Naive B cell (primary cell): ENCODE measurements at places on chromosomes 1 and 21. TPM values are rescaled to one million over a fixed set of nuclear protein-coding genes. Genes with fewer than 3 reads are reported as not detected.

DNA sequence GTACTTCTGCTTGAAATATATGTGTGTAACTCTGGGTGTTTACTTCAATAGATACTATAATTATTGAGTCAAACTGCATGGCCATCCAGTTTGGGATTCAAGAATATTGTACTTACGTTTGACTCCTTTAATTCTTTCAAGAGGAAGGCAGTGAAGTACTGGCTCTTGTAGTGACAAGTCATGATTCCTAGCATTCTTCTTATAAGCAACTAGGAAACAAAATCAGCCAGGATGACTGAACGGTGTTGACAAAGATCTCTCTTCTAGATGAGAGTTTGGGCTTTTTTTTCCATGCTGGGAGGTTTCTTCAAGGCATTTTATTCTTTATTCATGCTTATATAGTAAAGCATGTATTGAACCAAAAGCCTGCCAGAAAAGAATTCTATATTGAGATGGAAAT is 58.3 kb downstream of the CLEC20A start:
- H3K27ac ChIP-seq = no peak overlapping the region
- no peak overlapping the region for H3K4me3 ChIP-seq
- H3K27me3 ChIP-seq = no peaks in the 10 kb centered on the region
- no peaks in the 10 kb centered on the region for H3K4me1 ChIP-seq

GRCh38 chr1:32184650-32185049 is 5.2 kb downstream of the TXLNA start:
- H3K4me1 ChIP-seq = peaks cover 36% of the 10 kb centered on the region
- no peak for DNase-seq
- H3K4me3 ChIP-seq = no peak overlapping the region
- H3K27me3 ChIP-seq = no peaks in the 10 kb centered on the region

- DNase-seq = no peak
- H3K36me3 ChIP-seq = no peaks in the 10 kb centered on the region
- H3K4me3 ChIP-seq = no peak overlapping the region
- peaks cover 7% of the 10 kb centered on the region for H3K4me1 ChIP-seq
- peaks cover 18% of the 10 kb centered on the region for H3K27me3 ChIP-seq
Observed at GRCh38 chr1:31111290-31111951, 45.9 kb upstream of the PUM1 start.

GRCh38 chr1:47725000-47725473 is 272.1 kb downstream of the TRABD2B start:
- H3K4me1 ChIP-seq = peaks cover 10% of the 10 kb centered on the region
- peaks cover 64% of the 10 kb centered on the region for H3K27me3 ChIP-seq
- no peaks in the 10 kb centered on the region for H3K36me3 ChIP-seq
- H3K4me3 ChIP-seq = no peak overlapping the region

- no peak for DNase-seq
- no peak overlapping the region for H3K4me3 ChIP-seq
Observed at GRCh38 chr1:20150326-20150705, 11.2 kb downstream of the PLA2G2F start.

SIK1 gene
- polyA plus RNA-seq = 5.5 TPM

GRCh38 chr1:43632135-43632670 is 17.7 kb upstream of the KDM4A start:
- no peak for DNase-seq
- H3K27ac ChIP-seq = no peak overlapping the region
- no peak overlapping the region for H3K4me3 ChIP-seq
- peaks cover 10% of the 10 kb centered on the region for H3K27me3 ChIP-seq
- H3K4me1 ChIP-seq = no peaks in the 10 kb centered on the region

OBSCN gene
- 1.1 TPM for polyA plus RNA-seq

PCAT6 gene
- polyA plus RNA-seq = 0.83 TPM

DNA sequence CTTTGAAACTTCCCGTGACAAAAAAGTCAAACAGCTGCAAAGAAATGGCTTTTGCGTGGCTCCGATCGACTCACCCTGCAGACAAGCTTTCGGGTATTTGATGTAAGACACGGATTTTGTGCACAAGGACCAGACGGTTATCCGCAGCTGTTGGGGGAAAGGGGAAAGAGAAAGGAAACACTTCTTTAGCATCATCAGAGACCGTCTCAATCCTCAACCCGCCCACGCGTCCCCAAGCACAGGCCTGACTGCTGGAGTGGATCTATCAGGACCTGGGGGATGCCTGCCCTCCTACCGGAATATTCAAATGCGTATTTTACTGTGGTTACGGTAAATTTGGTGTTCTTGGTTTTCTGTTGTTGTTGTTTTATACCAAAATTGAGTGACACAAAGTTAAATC is 11.2 kb downstream of the WRAP73 start:
- H3K27me3 ChIP-seq = no peaks in the 10 kb centered on the region
- H3K4me1 ChIP-seq = peaks cover 6% of the 10 kb centered on the region
- H3K36me3 ChIP-seq = peaks cover 12% of the 10 kb centered on the region

STPG1 gene
- polyA plus RNA-seq = 3.1 TPM
